Regular cardiac myocyte (primary cell): ENCODE measurements at places on chromosomes 7 and 10. TPM values are rescaled to one million over a fixed set of nuclear protein-coding genes. Genes with fewer than 3 reads are reported as not detected.

NAT16 gene
- total RNA-seq = not detected in 2 replicates

OR2A42 gene
- under 0.01 TPM in 1 of 2 replicates, not detected in the other for total RNA-seq

PCBD1 gene
- 23.4 and 30.4 TPM in 2 replicates for total RNA-seq

HIPK2 gene
- total RNA-seq = 6.3 and 9.0 TPM in 2 replicates

ZNF853 gene
- total RNA-seq = 0.19 and 0.28 TPM in 2 replicates

UPP1 gene
- total RNA-seq = 9.0 and 14.4 TPM in 2 replicates

HNRNPF gene
- total RNA-seq = 167 and 334 TPM in 2 replicates

C10orf95 gene
- total RNA-seq = not detected in 2 replicates

IQUB gene
- total RNA-seq = 0.19 and 1.1 TPM in 2 replicates

GRID2IP gene
- total RNA-seq = under 0.01 TPM in 1 of 2 replicates, not detected in the other

EIF4EBP2 gene
- total RNA-seq = 24.5 and 24.7 TPM in 2 replicates

AKR1D1 gene
- not detected in 2 replicates for total RNA-seq

AP5Z1 gene
- total RNA-seq = 14.6 and 23.1 TPM in 2 replicates

PNLIP gene
- total RNA-seq = not detected in 2 replicates

ZNF273 gene
- 3.1 and 4.2 TPM in 2 replicates for total RNA-seq

LIPM gene
- not detected in 2 replicates for total RNA-seq

LIPJ gene
- not detected in 2 replicates for total RNA-seq

TMEM229A gene
- not detected in 2 replicates for total RNA-seq

HABP2 gene
- total RNA-seq = under 0.01 and 0.19 TPM in 2 replicates

PLCE1 gene
- total RNA-seq = 1.2 and 1.4 TPM in 2 replicates
